ENCODE measurements at places on chromosomes 3 and 15. TPM values are rescaled to one million over a fixed set of nuclear protein-coding genes. Genes with fewer than 3 reads are reported as not detected.
A peak's percentile ranks its signal among the peaks of the same experiment; 100 is the strongest.

- no peak for DNase-seq
Observed at GRCh38 chr3:480070-480469, 283.5 kb downstream of the CHL1 start.

GRCh38 chr15:87374339-87374738 lies 882.2 kb downstream of the NTRK3 start:
- DNase-seq: no peak

GRCh38 chr3:112734171-112734570 lies 93.2 kb upstream of the CCDC80 start:
- DNase-seq: no peak

DNA sequence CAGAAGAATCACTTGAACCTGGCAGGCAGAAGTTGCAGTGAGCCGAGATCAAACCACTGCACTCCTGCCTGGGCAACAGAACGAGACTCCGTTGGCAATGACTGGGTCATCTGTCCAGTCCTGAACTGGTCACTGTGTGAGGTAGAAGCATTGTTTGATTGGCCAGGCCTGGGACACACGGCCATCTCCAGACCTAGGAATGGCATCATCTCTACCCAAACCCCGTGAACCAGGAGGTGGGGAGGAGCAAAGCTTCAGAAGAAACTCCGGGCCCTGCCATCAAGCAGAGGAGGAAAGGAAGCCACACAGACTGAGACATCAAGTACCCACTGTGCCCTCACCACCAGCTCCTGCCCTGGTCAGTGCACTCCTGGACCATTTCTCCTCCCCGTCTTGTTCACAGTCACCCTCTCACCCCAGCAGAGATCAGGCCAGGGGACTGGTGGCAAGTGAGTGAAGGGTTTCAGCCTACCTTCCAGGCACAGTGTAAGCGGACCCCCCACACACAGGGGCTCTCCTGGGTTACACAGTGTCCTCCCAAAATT lies 31.6 kb downstream of the GOLGA6L2 start:
- no peak for DNase-seq

GRCh38 chr3:78792733-78793132 lies 975.1 kb downstream of the ROBO1 start:
- DNase-seq: no peak

- no peak for DNase-seq
Observed at GRCh38 chr15:68730471-68730919, 90.2 kb downstream of the ANP32A start.

DNA sequence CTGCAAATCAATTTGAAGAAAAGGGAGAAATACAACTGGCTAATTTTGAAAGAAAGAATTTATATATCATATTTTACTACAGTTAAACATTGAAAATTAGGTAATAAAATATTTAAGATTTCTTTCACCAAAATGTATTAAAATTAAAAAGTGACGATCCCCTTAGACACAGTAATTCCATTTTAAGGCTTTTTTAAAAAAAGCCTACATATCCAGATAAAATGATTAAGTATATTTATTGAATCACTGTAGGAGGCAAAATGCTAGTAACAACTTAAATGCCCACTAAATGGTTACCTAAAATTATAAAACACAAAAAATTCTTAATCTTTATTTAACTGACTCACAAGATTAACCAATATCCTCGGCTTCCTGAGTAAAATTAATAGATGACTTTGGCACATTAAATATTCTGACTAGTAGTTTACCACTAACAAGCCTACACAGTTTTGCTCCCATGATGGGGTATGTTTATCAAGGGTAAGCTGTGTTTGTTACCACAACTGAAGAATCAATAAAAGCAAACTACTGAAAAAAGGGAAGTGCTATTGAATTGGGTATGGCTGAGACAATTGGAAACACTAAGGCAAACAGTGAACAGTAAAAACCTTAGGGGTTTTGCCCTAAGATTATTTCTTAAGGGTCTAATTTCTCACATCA lies 28.4 kb downstream of the ANKRD28 start:
- DNase-seq: no peak

DNA sequence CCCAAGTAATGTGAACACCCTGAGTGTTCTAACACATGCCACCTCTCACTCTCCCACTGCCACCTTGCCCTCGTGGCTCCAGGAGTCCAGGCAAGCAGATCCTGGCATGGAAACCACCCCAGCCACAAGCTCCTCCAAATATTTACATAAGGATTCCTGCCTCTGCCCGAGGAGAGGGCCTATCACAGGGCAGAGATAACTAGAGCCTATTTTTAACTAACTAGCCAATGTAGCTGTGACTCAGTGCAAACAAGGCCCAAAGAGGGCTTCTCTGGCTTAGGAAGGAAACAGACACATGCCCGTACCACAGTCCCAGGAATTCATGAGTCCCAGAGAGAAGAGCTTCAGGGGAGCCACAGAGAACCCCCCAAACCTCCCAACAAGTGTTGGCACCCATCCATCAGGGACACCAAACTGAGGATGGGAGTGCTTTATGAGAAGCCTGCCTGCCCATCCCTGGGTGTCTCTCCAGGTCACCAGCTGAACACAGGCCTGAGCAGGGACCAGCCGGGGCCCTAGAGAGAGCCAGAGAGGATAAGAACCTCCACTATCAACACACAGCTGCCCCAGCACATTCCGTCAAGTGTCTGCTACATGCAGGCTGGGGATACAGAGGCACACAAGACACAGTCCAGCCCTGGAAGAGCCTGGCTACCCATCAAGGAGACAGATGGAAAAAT lies 9.2 kb downstream of the FYCO1 start:
- DNase-seq: peak; percentile 33

DNA sequence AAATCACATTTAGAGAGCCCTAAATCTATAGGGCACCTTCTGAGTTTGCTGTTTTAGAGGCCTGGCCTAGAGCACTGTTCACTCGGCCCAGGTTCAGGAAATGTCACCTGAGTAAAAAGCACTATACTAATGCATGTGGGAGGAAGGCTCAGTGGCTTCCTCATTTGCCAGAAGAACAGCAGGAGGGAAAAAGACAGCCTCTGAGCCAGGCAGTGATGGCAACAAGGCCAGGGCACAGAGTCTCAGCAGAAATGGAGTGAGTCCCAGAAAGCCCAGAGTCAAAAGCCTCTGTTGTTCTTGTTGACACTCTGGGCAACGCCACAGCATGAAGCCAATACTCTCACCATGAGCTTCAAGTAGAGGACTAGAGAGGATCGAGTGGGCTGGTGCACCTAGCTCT lies 25.9 kb downstream of the LTF start:
- DNase-seq: no peak

GRCh38 chr3:43365601-43366305 lies 79.4 kb downstream of the SNRK start:
- no peak for DNase-seq

- peak; percentile 88 for DNase-seq
Observed at GRCh38 chr3:190531406-190531805, 17.5 kb downstream of the IL1RAP start.

DNA sequence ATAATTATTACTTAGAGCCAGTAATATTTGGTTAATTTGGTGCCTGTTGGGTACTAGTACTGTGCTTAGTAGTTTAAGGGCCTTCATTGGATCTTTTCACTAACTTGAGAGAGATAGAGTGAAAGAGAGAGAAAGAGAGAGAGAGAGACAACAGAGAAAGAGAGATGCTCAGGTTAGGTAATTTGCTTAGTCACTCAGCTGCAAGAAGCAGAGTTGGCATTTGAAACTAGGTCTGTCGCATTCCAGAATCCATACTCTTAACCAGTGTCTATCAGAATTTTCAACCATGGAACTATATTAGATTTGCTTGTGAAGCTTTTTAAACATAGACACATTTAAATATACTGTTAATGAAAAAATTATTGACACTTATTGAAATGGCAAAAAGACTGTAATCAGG lies 31.1 kb upstream of the NUDT16 start:
- peak; percentile 69 for DNase-seq

DNA sequence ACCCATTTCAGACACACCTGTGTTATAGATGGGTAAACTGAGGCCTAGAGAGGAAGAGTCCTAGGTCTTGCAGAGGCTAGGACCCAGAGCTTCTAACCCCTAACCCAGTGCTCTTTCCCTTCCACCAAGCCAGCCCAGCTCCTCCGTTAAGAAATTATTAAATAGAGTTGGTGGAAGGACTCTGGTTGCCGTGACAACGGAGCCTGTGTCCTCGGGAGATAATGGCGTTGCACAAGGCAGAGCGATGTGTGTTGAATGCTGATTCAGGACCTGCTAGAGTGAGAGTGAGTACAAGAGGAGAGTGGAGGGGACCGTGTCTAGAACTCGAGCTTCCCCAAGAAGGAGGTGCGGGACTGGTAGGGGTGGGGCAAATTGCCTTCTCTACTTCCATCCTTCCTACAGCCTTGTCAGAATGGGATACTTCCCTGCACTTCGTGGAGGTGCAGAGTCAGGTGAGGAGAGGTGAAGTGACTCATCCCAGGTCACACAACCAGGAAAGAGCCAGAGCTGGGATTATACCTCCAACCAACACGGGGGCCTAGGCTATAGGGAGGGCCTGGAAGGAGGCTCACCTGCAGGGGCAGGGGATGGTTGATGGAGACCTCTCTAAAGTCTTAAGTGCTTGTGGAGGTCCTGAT lies 8.6 kb downstream of the SLC6A1 start:
- DNase-seq: no peak

- no peak for DNase-seq
Observed at GRCh38 chr3:87426918-87427317, 150.5 kb upstream of the POU1F1 start.

GRCh38 chr3:153970047-153970446 lies 151.1 kb upstream of the ARHGEF26 start:
- DNase-seq: no peak

DNA sequence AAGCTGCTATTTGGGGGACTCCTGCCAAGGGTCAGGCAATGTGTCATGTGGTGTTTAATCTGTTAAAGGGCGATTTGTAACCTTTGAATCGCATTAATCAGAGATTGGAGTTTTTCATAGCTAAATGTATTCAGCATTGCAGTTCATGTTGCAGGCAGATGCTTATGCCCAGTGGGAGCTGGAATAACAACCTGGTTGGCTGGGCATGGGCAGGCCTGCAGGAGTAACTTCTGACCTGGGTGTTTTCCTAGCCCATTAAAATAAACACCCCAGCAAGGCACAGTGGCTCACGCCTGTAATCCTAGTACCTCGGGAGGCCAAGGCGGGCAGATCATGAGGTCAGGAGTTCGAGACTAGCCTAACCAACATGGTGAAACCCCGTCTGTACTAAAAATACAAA lies 268.7 kb downstream of the BBX start:
- no peak for DNase-seq

GRCh38 chr3:39277893-39278615 lies 1.8 kb downstream of the CX3CR1 start:
- no peak for DNase-seq

DNA sequence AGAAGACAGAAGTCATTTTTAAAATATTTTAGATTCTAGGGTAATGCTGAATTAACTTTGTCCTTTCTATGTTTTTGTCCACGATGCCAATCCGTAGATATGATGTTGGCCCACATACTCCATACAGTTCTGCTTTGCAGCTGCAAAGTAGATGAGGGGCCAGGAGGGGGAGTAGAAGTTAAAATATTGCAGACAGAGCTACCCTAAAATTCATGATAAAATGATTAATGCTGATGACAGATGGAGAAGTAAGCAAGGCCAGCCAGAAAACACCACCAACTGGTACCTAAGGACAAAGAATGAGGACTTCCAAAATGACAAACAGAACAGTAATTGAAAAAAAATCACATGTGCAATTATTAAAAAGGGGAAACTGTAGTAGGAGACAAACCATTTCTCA lies 756.6 kb upstream of the ARPP21 start:
- no peak for DNase-seq

DNA sequence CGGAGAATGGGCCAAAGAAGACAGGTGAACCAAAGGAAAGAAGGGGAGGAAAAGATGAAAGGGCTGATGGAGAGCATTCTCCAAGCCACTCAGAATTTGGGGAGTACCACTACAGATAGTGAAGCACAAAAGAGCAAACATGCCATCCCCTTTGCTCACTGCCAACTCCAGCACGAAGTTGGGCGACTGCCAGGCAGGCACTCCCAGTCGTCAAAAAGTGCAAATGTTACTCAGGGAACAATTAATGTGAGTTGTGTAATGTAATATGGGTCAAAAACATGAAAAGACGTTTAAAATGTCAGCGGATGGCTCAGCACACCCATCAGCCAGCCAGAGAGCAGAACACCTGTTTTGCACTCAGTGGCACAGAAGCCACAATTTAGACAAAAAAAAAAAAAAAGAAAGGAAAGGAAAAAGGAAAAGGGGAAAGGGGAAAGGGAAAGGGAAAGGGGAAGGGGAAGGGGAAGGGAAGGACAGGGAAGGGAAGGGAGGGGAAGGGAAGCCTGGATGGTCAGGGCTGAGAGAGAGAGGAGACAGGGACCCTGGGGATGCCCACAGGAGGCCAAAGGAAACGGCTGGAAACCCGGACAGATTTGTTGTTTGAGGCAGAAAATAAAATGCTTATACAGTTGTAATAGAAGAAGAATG lies 82.7 kb downstream of the COL8A1 start:
- DNase-seq: peak; percentile 61

C3orf18 gene
- total RNA-seq: 5.0 TPM

C3orf33 gene
- 2.6 TPM for total RNA-seq

CYP1A2 gene
- total RNA-seq: not detected

SCAMP2 gene
- 47.5 TPM for total RNA-seq

PLCB2 gene
- 1.5 TPM for total RNA-seq

WNT7A gene
- total RNA-seq: 48.2 TPM

PIK3CB gene
- 22.9 TPM for total RNA-seq

SOX14 gene
- total RNA-seq: not detected

All from foreskin keratinocyte (primary cell).